ENCODE measurements at places on chromosomes 3 and 15. TPM values are rescaled to one million over a fixed set of nuclear protein-coding genes. Genes with fewer than 3 reads are reported as not detected.

Gene CTXN2
- total RNA-seq = not detected

Gene SLC28A1
- total RNA-seq = not detected

Gene KLHL40
- total RNA-seq = not detected

Gene SPESP1
- 0.99 TPM for total RNA-seq

Gene CCK
- not detected for total RNA-seq

Gene TRIM42
- not detected for total RNA-seq

Gene SLC7A14
- total RNA-seq = not detected
